ENCODE measurements at places on chromosomes 7 and 10.
A peak's percentile ranks its signal among the peaks of the same experiment; 100 is the strongest.

DNA sequence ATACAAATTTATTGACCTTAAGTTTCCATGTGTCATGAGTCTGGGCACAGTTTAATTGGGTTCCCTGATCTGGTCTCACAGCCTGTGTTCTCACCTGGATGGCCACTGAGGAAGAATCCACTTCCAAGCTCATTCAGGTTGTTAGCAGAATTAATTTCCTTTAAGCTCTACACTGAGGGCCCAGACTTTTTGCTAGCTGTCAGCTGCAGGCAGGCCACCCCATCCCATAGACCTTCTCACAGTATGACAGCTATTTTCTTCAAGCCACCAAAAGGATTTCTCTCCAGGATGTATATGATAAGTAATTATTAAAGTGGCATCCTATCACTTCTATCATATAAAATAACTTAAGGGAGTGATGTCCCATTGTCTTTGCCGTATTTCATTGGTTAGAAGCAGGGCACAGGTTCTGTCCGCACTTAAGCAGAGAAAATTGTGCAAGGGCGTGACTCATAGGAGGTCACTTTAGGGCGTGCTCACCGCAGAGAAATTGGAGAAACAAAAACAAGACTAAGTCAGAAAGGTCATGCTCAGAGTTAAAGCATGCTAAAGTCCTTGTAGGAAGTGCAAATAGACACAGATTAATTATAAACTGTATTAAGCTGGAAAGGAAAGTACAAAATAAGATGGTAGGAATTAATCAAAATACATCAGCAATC lies 109.9 kb downstream of the AHR start:
- peak; percentile 33 for DNase-seq

GRCh38 chr10:98354491-98354890 lies 60.5 kb downstream of the PYROXD2 start:
- no peak for DNase-seq

DNA sequence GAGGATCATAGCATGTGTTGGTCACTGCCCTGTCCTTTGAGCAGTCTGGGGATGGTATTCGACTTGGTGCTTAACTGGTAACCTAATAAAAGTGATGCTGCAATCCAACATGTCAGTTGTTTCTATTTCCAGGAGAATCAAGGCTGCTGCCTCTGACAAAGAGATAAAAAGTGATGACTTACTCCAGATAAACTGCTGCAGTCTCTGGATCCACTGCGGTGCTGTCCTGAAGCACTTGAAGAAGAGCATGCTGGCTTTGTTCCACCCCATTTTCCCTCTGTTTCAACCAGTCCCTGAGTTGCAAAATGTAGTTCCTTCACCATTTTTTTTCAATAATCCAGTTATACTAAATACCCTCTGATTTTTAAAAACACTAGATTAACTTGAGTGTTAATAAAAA lies 403.5 kb upstream of the ANKRD30A start:
- DNase-seq, result no peak

DNA sequence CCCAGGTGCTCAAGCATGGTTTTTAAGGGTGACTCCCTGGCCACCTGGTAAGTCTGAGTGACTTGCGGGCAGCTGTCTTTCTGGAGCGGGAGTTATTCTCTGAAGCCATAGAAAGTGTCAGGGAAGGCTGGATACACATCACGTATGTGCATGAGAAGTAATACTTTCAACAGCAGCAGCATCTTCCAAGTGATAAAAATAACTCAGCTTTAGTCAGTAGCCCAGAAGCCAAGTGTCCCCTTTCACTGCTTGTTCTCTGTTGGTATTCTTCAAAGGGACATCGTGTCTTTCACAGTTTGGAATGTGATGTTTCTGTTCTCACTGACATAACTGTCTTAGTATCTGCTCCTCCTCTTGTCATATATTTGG lies 97.6 kb downstream of the KIAA1217 start:
- DNase-seq, result no peak

- DNase-seq, result no peak
Observed at GRCh38 chr7:133288970-133289369, 36.1 kb downstream of the EXOC4 start.

- DNase-seq, result no peak
Observed at GRCh38 chr7:96700516-96700915, 9.1 kb downstream of the SEM1 start.

GRCh38 chr10:32340596-32341180 lies 6.3 kb downstream of the EPC1 start:
- DNase-seq, result no peak

DNA sequence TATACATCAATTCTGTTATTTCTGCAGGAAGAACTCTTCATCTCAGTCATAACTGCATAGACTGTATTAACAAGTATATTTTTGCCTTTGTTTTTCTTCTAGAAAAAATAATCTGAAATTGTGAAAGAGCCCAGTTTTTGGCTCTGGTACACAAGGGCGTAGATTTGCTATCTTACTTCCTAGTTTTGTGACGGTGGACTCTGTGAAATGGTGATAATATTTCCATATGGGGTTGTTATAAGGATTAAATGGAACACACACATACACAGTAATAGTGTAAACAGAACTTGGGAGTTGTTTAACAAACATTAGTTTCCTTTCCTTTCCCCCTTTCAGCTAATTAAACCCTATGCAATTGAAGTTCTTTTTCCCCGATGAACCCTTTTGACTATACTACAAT lies 108.7 kb downstream of the MKLN1 start:
- DNase-seq, result peak; percentile 47

DNA sequence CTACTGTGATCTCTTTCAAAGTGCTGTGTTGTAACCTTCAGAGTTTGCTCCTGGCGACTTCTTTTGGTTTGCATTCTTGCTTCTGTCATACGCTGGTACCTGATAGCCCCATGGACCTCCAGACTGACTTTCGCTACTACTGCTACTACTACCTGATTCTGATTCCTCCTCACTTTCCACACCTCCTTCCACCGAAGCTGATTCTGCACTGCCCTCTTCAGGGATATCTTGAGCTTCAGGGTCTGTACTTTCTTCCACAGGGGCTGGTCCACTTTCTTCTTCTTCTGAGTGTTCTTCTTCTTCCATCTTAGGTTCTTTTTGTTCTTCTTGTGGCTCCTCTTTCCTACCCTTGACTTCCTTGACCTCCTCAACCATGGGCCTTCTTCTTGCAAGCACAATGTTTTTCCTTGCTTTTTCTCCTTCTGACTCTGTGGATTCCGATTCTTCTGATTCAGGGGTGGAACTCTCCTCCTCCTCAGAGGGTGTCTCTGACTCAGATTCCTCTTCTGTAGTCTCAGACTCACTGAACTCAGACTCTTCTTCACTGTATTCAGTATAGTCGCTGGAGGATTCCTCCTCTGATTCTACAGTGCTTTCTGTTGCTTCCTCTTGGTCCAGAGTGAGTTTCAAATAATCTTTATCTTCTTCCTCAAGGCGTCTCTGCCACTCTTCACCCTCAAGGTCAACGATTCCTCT lies 992.2 kb downstream of the PCDH15 start:
- peak; percentile 1 for DNase-seq

- no peak for DNase-seq
Observed at GRCh38 chr10:20091698-20092097, 275.5 kb downstream of the PLXDC2 start.

GRCh38 chr7:143210541-143210940 lies 11.3 kb upstream of the TAS2R40 start:
- DNase-seq, result no peak

DNA sequence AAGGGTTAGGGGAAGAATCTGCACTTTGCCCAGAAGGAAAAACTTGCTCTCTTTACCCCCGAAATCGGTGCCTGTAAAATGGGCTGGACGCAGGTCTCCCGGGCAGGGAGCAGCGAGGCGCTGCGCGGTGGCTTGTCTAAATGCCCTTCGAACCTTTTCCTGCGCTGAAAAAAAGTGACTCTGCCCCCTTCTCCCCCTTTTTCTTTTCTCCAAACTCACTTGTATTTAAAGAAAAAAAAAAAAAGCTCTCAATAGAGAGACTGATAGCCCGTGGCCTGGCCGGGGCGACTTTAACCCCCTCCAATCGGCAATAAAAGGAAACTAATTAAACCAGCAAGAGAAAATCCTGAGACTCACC lies 286 bp downstream of the SP8 start:
- DNase-seq, result no peak

GRCh38 chr10:71621231-71622153 lies 98.1 kb downstream of the C10orf105 start:
- DNase-seq, result no peak

DNA sequence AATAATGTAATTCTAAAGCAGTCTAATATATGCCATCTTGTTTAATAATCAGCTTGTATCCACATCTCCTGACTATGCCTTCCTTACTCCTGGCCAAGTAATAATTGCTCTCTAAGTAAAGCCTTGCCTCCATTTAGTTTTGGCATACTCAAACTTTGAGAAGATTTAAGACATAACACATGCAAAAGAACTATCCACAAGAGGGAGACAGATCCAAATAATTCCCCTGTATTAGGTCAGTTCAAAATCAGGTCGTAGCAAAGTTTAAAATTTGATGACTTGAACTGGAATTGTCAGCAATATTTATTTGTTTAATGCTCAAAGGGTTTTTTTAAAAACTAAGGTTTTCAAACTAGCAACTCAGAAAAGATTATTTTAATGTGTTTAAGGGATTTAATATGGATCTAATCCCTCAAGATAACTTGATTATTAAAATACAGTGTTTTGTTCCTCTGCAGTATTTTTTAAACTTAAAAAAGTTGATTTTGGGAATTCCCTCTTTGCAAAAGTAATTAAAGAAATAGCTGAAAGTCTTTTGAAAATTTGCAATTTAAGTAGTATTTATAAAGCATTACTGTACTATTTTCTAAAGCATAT lies 95.3 kb downstream of the HDAC9 start:
- peak; percentile 66 for DNase-seq

DNA sequence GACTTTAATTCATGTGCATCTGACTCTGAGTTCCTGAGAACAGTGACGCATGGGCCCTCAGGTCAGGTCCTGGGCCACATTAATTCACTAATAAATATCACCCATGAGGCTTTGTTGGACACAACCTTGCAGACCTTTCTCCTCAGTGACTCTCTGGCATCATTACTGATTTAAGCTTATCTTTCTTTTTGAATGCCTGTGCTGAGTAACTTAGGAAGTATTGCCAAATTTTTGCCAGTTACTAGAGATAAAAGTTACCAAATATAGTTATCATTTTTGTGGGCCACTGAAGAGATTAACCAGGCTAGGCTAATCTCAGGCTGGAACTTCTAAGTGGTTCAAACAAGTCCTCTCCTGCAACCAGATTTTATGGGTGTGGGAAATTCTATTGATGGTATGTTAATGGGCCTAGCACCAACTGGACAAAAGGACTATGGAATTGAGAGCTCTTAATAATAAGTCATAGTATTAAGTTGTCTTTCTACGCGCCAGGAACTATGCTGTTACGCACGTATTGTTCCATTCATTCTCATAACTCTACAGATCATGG lies 28.8 kb upstream of the PRTFDC1 start:
- peak; percentile 24 for DNase-seq

DNA sequence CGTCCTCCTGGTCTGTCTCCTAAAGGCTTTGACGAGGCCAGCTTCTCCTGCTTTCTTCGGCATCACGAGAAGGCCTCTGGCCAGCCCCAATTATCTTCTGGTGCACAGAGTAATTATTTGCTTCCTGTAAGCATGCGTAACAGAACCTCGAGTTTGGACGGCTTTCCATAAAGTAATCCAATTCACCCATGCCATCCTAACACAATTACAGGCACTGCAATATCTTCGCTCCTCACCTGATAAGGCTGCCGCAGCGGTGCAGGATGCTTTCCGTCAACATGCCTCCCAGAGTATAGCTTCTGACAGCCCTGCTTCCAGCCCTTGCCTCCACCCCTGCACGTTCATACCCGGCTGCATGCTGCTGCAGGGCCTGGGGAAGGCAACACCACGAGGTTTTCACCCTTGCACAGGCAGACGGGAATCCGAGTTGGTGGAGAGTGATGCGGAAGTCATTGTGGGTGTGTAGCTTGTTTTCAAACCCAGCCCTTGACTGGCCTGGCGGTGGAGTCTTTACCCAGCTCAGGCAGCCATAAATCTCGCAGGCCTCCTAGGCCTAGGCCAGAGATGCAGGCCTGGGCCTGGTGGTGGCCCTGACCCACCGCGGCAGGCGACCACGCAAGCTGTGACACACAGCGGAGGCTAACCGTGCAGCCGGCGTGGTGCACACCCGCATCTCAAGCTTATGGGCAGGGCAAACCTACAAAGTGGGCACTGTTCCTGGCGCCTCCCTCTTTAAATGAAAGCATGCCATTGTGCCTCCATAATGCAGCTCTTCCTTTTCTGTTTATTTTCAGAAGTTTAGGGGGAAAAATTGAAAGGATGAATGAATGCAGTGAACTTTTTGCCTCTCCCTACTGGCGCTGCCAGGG lies 12.7 kb downstream of the EBF3 start:
- no peak for DNase-seq

GRCh38 chr7:147509035-147509501 lies 1081.5 kb upstream of the C7orf33 start:
- DNase-seq, result no peak

DNA sequence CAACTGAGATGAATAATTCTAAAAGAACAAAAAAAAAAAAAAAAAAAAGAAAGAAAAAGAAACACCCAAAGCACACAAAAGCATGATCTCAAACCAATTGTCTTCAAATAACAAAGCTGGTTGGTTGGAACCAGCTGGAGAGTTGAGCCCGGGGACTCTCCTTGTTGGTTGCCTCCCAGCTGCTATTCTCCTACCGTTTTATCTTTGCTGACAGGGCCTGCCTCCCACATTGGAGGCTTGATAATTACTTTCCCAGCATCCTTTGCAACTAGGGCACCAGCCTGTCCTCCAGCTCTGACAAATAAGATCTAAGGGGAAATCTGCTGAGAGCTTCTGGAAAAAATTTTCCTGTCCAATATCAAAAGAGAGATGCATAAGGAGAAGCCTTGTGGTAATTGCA lies 6.8 kb downstream of the PON1 start:
- DNase-seq, result peak; percentile 40

GRCh38 chr10:102066399-102067088 lies 1.4 kb downstream of the HPS6 start:
- peak; percentile 53 for DNase-seq

- no peak for DNase-seq
Observed at GRCh38 chr7:134787720-134788119, 8.3 kb downstream of the CALD1 start.

DNA sequence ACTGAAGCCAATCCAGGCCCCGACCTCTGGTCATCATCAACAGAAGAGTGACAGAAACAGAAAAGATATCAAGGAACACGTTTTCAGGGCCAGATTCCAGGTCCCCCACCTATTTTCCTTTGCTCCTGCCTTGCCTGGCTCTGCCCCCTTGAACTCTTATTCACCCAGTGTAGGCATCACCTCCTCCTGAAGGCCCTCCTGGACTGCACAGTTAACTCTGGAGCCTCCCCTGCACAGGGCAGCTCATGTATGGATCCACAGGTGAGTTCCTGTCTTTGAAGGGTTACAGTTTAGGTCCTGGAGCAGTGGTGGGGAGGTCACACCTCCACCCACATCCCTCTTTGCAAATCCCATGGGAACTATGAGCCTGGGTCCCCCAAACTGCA lies 163.3 kb upstream of the TNRC18 start:
- DNase-seq, result no peak

DNA sequence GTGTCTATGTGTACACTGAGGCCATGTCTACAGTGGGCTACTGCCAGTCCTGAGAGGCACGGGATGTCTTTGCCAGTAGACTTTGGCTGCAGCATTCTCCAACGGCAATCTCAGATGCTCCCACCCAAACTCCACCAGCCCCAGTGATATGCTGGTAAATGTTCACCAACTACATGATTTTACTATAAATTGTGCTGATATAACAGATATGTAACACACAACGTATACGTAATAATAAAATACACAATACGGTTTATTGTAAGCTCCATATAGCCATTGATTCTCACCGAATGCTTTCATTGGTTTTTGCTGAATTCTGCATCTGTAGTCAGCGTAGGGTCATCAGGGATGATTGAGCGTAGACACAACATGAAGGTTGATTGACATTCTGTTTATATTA lies 47.3 kb upstream of the C7orf33 start:
- no peak for DNase-seq
